ENCODE measurements at places on chromosomes 7 and 10.

DNA sequence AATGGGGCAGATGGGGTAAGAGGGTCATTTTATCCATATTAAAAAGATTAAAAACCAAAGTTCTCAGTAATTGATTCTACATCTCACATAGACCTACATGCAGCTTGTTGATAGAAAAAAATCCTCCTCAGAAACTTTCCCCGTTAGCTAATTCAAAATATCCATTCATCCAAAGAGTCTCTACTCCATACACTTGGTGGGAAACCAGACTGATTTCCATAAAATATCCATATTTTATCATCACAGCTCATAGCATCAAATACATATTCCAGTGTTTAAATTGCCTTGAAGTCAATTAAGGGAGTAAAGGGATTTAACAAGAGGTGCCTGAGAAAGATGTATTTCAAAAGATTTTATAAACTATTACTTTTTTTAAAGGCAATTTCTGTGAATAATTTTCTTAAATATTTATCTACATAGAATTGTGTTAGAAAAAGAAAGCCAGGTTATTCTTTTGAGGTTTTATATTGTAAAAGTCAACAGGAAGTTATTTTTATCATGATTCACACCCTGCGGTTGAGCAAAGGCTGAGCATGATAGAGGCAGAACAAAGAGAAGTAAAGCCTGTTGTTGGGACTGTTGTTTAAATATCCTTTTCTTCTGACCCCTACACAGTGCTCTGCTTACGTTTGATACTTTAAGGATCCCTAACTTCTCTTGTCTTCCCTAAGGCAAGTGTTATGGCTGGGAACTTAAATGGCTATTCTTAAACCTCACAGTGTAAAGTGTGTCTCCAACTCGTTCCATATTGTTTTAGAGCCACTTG is 266.7 kb downstream of the PRKG1 start:
- no peak for DNase-seq

DNA sequence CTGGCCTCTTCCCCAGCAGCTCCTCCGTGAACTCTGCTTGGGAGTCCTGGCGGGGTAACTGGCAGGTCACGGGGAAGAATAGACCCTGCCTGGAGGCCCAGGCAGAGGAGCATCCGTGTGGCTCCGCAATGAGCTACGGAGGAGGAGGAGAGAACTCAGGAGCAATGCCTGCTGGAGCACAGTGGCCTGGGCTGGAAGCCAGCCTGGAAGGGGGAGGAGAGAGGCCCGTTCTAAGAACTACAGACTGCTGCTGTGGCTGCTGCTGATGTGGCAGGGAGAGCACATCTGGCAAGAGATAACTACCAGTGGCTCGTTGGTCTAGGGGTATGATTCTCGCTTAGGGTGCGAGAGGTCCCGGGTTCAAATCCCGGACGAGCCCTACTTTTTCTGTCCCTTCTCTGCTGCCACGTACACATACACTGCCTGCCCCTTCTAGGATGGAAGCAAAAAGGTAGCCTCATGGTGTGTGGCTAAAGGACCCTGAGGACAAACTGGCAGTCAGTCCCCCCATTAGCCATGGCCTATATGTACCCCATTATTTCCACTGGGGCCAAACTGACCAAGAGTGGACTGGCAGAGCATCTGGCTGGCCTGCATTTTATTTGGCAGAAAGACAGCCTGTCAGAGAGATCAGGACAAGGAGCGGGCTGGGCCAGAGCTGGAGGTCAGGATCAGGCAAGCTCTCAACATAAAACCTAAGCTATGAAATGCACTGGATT is 7.7 kb upstream of the OPN1SW start:
- peak; percentile 18 for DNase-seq

- DNase-seq: no peak
These were observed 215.5 kb downstream of the GATA3 start for GRCh38 chr10:8269976-8270375.

GRCh38 chr7:33762151-33762910 is 143.0 kb upstream of the BMPER start:
- no peak for DNase-seq

DNA sequence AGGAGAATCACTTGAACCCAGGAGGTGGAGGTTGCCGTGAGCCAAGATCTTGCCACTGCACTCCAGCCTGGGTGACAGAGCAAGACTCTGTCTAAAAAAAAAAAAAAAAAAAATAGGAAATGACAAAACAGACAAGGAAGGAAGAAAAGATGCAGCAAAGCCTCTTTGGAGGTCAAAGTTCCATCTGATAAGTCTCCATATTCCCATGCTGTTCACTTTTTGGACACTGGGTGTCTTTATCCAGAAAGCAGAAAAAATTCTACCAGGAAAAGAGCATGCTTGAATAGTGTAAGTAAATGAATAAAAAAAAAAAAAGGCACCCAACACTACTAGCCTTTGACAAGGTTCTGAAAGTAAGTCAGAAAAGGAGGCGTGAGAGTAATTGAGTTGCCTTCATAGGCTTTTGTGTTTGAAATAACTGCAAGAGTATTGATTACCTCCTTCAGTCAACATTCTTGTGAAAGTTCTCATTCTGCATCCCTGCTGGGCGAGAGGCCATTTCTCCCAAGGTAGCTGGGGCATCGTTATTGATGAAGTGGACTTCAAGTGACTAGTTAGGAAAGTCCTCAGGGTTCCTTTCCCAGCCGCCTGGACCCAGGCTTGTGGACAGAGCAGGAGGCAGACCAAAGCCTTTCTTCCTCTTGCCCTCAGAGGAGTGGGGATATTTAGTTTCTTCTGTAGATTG is 133.3 kb upstream of the KIF5B start:
- DNase-seq: peak; percentile 4

DNA sequence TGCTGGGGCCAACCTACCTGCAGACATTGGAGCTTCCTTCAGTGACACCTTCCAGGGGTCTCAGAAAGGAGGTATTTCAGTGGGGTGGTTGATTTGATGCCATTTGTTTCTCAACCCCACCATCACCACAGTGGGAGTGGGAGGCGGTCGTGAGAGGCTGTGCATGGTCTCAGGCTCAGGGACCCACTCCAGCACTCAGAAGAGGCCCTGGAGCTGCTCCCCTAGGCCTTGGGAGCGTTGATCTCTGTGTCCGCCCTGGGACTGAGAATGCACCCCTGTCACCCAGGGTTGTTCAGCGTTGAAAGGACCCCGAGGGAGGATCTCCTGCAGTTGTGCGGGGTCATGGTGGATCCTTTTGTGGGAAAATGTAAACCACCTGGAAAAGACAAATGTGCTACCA is 410.6 kb downstream of the GLRX3 start:
- DNase-seq: no peak

- DNase-seq: no peak
These were observed 35.6 kb upstream of the C10orf90 start for GRCh38 chr10:126705951-126706565.

DNA sequence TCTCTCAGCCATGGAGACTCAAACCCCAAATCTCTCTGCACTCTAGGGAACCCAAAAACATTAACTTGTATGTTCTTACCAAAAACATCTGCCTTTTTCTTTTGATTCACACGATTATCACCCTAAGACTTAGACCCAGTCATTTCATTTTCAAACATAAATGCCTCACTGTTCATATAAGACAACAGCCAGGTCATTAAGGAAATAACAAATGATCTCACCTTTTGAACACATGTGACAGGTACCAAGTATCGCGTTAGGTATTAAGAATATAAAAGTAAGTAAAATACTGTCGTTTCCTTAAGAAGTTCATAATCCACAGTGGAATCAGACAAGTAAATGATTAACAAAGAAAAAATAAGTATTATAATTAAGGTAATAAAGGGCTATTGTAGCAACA is 8.8 kb downstream of the TM9SF3 start:
- DNase-seq: no peak

Data from retina (tissue), 1 donor.